MM.1S (cell line): ENCODE measurements at places on chromosomes 12 and 14.

DNA sequence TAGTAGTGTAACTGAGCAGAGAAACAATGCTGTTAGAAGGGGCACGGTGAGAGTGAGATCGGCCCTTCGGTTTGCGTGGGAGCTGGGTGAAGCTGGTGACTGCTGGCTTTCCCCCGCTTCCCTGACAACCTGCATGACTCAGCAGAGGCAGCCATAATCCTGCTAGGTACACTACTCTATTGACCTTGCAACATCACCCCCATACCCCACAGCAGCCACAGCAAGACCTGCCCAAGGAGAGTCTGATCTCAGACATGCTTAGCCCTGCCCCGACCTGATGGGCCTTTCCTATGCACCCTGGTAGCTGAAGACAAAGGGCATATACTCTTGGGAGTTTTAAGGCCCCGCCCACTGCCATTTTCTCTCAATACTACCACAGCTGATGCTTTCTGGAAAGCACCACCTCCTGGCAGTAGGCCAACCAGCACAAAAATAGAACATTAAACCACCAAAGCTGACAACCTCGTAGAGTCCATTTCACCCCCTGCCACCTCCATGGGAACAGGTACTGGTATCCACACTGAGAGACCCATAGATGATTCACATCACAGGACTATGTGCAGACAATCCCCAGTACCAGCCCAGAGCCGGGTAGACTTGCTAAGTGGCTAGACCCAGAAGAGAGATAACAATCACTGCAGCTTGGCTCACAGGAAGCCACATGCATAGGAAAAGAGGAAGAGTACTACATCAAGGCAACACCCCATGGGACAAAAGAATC is 75.9 kb upstream of the RGS6 start:
- DNase-seq, result peak; percentile 69

DNA sequence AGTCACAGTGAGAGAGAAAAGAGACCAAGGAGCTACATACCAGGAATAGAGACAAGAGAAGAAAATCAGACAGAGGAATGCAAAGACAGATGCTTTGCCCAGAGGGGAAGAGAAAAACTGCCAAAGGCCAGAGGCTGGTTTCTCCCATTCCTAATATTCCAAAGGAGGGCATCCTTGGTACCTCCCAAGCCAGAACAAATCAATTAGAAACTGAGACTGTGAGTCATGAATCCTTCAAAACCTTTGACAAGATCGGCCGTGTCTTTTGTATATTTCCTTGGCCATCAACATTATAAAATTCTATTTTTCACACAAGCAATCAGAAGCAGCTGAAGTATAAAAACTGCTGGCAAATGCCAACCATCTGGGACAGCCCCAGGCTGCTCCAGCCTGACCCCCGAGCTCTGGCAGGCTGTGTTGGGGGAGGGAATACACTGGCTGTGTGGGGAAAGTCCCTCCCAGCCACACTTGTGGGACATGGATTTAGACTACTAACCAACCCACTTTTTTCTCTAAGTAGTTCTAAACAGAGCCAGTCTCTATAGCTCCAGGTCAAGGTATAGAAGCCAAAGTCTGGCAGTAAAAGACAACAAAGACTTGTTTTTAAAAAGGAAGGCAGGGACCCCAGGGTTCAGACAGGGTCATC is 13.7 kb downstream of the POMT2 start:
- DNase-seq, result no peak

- DNase-seq, result no peak
These were observed 4.7 kb downstream of the KDM2B start for GRCh38 chr12:121575952-121576625.

DNA sequence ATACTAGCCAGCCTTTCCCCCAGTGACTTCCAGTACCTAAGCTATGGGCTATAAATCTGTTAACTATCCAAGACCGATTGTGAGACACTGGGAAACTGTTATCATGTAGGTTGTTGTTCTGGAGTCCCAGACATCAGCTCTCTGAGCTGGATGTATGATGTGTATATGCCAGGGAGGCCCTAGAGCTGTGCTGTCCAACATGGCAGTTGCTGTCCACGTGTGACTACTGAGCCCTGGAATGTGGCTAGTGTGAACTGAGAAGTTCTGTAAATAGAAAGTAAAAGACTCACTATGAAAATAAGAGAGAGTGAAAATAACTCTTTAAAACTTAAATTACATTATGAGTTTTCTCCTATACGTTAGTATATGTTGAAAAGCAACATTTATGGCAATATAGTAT is 755.8 kb upstream of the FBXO33 start:
- DNase-seq, result no peak

GRCh38 chr14:61516118-61516743 is 179.1 kb upstream of the HIF1A start:
- no peak for DNase-seq

DNA sequence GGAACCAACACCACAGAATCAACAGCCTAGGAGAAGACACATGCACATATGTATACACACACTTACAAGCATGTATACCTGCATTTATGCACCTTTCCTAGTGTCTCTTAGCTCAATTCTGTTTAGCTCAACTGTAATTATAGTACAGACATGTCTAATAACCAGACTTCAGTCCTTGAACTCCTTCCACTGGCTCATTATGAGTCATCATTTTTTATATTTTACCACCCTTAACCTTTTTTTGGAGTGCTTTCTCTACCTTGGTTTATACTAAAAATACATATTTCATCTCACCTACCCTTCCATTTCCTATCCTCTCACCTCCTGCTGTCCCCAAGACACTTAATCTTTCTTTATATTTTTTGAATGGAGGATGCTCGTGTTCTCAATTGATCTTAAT is 110.4 kb downstream of the ARID2 start:
- no peak for DNase-seq

DNA sequence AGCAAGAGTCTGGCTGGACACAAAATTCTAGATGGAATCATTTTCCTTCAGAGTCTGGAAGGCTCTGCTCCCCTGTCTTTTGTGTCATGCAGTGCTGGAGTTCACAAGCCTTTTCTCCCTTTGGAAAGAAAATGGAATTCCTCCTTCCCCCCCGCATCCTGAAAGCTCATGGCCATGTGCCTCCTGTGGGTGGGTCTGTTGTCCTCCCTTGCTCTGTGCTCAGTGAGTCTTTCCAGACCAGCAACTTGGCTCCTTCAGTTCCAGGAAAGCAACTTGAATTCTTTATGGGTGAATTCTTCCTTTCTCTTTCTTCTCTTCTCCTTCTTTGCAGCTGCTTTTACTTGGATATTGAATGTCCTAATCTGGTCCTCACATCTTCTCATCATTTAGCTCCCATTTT is 70.2 kb downstream of the TUNAR start:
- DNase-seq, result no peak

- no peak for DNase-seq
These were observed 131.7 kb upstream of the ATP2B1 start for GRCh38 chr12:89840162-89840922.

DNA sequence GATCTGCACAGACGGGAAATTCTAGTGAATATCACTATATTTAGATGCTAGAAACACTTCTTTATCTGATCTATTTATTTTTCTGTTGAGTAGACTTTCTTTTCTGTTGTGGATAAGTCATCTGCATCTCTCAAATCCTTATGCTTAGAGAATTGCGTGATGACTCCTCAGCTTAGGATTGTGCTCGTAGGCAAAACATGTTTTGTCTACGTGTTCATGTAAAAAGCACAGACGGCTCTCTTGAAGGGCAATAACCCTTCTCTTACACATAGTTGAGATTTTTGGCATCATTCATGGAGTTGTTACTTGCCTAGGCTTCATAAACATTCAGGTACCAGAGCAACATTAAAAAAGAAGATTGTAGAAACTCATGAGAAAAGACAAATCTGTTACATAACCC is 18.6 kb downstream of the PPFIBP1 start:
- DNase-seq, result no peak

DNA sequence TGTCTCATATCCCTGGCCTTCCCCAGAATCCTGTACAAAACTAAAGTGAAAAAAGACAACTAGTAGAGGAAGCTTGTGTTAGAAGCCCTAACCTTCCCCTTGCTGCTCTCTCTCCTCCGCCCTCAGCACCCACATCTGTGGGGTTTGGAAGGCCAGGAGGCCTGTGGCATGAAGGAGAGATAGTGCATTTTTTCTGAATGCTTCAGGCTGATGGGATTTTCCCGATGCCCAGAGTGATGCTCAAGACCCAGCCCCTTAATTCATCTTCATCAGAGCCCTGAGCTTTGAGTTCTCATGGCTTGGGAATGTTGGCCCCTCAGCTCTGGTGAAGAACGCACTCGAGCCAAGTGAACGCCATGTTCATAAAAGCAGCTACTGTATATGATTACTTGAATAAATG is 5.9 kb downstream of the FGF6 start:
- DNase-seq, result no peak

DNA sequence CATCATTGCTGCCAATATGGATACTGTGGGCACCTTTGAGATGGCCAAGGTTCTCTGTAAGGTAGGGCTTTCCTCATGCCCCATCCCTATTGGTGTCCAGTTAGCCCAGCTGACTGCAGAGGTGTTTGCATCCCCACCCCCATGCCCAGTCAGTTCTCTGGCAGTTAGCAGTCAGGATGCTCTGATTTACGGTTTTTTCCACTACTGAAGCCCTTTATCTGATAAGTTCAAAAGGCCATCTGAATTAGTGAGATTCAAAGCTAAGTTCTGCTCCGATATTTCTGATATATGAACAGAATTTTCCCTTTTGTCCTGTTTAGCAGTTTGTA is 773 bp downstream of the GMPR2 start:
- no peak for DNase-seq

- DNase-seq, result no peak
These were observed 78.5 kb upstream of the CSRP2 start for GRCh38 chr12:76957301-76957700.

DNA sequence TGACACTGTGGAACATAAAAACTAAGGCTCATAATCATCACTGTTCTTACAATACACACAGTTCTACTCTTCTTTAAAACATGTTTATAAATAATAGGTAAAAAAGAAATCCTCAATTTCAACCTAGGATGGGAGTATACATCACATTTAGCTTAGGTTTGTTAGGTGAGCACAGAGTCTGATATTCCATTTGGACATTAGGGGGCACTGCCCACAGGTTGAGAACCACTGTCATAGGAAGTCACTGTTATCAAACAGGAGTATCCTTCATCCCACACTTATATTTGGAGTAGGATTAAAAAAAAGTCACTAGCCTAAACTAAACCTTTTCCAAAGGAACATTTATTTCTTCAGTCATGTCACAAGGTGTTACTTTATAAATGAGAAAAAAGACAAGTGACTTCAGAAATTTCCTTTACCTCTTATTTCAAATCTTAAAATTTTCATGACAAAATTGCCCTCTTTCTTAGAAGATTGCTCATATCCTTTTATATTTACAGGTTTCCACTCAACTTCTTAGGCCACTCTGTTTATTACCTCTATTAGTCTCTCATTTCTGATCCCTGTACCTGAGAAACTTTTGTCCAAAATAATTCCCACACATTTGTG is 240.6 kb downstream of the CPNE8 start:
- peak; percentile 50 for DNase-seq

DNA sequence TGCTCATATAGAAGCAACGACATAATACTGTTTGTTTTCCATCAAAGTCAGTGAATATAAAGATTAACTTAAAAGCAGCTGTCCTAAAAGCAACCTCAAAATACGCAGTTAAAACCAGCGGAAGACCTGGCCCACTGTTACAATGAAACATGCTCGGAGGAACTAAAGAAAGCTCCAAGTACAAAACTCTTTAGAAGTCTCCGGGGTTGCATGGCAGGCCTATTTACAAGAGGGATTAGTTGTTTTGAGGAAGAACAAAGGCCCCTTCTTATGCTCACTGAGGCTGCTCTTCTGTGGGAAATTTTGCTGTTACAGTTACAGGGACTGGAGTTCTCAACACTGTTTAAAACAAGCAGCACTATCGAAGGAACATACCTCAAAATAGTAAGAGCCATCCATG is 75.9 kb upstream of the C12orf71 start:
- no peak for DNase-seq

DNA sequence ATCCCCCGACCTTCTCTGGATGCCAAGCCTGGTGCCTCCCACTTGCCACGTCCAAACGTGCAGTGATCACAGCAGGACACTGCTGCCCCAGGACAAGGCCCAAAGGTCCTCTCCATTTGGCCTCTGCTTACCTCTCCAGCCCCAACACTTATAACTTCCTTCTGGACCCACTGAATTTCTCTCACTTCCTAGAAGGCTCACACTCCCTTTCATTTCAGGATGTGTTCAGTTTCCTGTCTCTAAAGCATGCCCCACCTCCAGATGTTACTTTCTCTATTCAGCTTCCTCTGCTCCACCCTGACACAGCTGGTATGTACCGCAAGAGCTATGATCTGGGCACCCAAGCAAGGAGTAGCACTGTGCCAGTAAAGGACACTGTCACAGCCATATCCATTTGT is 33.0 kb downstream of the CDKL1 start:
- DNase-seq, result peak; percentile 67

DNA sequence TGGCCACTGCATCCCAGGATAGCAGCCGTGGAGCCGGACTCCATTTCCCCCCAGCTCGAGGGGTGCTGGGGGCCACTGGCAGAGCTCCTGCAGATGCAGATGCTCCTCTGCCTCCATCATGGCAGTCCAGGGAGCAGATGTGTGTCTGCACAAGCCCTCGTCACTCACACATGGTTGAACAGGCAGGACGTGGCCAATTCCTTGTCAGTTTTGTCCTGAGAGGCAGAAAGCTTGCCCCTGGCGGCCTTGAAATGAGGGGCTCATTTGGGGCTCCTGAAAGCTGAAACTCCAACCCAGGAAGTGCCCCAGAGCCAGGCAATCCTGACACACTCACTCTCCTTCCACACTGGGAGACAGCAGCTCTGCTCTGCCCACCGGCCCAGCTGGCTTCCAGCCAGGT is 100.9 kb upstream of the C14orf180 start:
- DNase-seq, result no peak

- no peak for DNase-seq
These were observed 9.5 kb downstream of the BEST3 start for GRCh38 chr12:69689638-69690037.

- no peak for DNase-seq
These were observed 312.1 kb downstream of the VRK1 start for GRCh38 chr14:97109234-97109633.

- DNase-seq, result no peak
These were observed 3.8 kb upstream of the GZMH start for GRCh38 chr14:24613241-24613640.

GRCh38 chr14:32494609-32495434 is 165.7 kb downstream of the AKAP6 start:
- DNase-seq, result no peak

GRCh38 chr12:19957308-19958125 is 410.8 kb upstream of the PDE3A start:
- no peak for DNase-seq

DNA sequence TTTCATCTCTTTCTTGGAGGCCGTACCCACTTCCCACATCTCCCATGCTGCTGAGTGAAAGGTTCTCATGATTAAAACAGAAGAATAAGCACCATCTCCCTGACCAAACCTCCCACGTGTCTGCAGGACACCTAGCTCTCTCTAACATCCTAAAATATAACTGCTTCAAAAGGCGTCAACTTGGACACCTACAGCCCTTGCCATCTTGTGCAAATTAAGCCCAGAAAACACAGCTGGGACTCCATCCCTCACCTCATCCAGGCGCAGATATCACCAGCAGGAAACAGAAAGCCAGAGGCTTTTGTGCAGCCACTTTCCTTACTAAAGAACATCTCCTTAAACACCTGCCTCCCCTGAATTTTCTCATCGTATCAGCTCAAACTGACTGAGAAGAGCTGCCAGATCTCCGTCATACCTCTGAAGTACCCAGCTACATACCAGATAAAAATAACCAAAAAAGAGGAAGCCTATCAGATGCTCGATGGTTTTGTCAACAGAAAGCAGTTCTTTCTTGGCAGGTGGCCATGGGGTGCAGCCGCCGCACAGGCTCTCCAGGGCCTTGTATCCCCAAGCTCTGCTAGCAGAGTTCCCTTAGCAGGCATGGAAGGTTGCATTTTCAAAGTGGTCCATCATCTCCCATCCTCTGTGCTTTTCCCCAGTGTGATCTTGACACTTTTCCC is 28.8 kb downstream of the MAP3K9 start:
- DNase-seq, result no peak
